ENCODE measurements at places on chromosomes 1 and 21.
A peak's percentile ranks its signal among the peaks of the same experiment; 100 is the strongest.

DNA sequence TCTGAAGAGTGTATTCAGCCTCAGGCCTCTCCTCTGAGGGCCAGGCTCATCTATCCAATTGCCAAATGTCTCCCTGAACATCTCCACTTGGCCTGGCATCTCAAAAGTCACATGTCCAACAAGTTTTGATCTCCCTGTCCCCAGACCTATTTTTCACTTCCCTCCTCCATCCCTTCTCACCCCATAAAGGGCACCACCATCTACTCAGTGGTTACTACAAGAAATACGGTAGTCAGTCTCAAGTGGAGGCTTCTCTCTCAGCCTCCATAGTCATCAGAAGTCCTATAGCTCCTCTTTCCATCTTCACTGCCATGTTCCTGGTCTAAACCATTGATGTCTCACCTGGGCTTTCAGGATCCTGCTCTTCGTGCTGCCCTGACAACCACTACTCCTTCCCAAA lies 82.5 kb upstream of the EDN2 start:
- no peak for DNase-seq

- no peak for DNase-seq
Measured at GRCh38 chr21:36656138-36656537, 42.8 kb upstream of the SIM2 start.

DNA sequence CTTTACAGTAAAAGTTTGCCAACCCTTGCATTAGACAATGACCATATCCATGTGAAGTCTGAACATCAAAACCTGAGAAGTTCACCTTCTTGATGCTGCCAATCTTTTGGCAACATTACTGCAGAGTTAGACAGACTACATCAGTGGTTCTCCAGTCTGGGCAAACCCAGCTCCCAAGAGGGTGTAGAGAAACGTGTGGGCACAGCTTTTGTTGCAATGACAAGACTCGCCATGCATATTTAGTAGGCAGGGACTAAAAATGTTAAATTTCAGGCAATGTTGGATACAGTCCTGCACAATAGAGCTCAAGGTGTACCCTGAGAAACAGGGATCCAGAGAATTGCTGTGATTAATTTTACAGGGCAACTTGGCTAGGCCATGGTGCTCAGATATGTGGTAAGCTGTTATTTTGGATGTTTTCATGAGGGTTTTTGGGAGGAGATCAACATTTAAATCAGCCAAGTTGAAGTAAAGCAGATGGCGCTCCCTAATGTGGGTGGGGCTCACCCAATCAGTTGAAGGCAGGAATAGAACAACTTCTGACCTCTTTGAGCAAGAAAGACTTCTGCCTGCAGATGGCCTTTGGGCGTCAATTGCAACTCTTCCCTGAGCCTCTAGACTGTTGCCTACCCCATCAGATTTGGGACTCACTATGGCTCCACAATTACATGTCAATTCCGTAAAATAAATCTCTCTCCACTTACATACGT lies 37.6 kb upstream of the CLDN14 start:
- DNase-seq, result no peak

GRCh38 chr1:35442734-35443133 lies 114.5 kb downstream of the KIAA0319L start:
- peak; percentile 44 for DNase-seq

- no peak for DNase-seq
Measured at GRCh38 chr1:54157401-54157800, 4.6 kb upstream of the CDCP2 start.
